Uterus (tissue), 4 donors: ENCODE measurements at places on chromosomes 7 and 10.
A peak's percentile ranks its signal among the peaks of the same experiment; 100 is the strongest.

GRCh38 chr7:124444696-124445480 lies 320.7 kb downstream of the GPR37 start:
- no peak for DNase-seq

DNA sequence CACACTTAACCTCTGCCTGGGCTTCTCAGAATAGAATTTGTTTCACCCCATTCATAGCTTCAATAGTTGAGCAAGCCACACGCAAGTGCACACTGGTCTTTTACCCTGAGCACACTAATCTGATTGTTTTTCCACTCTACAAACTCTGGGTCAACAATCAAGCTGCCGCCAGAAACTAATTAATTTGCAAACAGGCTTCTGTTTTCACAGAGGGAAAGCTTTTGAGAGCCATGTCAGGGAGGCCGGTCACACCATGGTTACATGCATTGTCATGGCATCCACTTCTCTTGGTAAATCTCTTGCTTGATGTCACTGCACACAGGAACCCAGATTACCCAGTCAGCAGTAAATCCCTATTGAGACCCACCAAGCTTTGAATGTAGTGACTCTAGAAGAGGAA lies 154.2 kb downstream of the SEMA3A start:
- DNase-seq = no peak

DNA sequence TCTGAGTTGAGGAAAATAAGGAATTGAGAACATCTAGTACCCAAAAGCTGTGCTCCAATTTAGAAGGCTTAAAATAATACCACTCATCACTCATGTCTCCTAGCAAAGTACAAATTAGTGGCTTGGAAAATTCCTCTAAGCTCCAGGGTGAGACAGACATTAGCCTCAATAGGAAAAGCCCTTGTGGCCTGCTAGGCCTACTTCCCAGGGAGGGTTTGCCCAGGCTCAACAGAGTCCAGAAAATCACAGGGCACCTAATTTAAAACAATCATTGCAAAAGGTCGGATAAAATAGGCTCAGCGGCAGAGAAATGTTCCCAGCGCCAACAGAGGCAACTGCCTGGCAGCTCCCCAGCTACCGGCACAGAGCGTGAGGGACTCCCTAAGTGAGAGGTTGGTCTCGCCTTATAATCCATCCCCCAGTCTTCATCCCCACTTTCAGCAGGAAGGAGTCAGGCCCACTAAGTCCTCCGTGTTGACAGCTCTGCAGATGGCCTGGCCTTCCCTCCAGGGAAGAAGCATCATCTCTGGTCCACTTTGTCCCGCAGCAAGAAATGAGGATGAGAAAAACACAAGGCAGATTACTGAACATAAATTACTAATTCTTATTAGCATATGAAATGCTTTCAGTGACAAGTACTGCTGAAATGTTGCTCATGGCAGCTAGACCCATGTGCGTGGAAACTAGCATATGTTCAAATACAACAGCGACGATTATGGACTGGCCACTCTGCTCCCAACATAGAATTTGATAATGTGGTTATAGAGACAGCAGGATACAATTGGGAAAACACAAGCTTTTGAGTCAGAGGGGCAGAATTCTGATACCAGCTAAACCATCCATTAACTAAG lies 1177.7 kb upstream of the AUTS2 start:
- no peak for DNase-seq

DNA sequence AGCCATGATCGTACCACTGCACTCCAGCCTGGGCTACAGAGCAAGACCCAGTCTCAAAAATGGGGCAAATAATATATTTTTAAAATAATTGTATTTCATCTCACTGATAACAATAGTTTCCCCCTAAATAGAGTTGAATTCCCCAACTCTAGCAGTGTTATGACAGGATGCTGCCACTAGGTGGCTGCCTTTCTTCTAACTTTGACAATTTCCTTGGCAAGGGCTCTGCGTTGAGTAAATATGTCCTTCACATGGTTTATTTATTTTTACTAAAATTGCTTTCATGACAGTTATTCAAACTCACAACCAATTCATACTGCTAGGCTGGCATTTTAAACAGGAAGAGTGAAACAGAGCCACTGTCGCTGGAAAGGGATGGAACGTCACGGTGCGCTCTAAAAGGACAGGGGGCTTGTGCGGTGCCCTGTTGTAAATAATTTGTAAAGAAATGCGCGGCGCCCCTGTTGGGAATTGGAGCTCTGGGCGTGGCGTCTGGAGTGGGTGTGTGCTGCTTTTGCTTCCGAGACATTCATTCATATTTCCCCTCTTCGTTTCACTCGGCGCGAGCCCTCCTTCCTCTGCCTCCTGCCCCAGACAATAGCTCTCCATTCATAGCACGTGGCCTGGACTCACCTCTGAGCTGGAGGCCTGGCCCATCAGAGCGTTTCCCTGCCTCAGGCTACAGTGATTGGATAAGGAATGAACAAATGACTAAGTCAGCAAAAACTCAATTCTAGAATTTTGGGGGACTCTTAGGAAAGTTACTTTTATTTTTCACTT lies 20.5 kb upstream of the PITRM1 start:
- peak; percentile 54 for DNase-seq

DNA sequence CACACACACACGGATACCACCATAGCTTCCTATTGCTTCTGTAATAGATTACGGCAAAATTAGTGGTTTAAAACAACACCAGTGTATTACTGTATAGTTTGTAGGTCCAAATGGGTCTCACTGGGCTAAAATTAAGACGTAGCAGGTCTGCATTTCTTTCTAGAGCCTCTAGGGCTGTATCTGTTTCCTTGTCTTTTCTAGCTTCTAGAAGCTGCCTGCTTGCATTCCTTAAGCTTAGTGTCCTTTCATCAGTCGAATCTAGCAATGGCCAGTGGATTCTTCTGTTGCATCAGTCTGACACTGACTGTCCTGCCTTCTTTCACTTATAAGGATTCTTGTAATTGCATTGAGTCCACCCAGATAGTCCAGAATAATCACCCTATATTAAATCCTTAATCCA lies 882.3 kb downstream of the PCDH15 start:
- no peak for DNase-seq

- peak; percentile 57 for DNase-seq
These were observed 117.3 kb downstream of the PRKAG2 start for GRCh38 chr7:151759591-151760042.

- DNase-seq = no peak
These were observed 57.3 kb upstream of the OSBPL3 start for GRCh38 chr7:25037325-25037724.

- no peak for DNase-seq
These were observed 98.6 kb upstream of the RPA3 start for GRCh38 chr7:7816816-7817536.
